ENCODE measurements at places on chromosomes 1 and 21.

GRCh38 chr1:31064718-31065309 lies 703 bp downstream of the PUM1 start:
- peak; percentile 20 for DNase-seq

GRCh38 chr1:220552672-220553260 lies 24.8 kb downstream of the MARK1 start:
- DNase-seq, result no peak

DNA sequence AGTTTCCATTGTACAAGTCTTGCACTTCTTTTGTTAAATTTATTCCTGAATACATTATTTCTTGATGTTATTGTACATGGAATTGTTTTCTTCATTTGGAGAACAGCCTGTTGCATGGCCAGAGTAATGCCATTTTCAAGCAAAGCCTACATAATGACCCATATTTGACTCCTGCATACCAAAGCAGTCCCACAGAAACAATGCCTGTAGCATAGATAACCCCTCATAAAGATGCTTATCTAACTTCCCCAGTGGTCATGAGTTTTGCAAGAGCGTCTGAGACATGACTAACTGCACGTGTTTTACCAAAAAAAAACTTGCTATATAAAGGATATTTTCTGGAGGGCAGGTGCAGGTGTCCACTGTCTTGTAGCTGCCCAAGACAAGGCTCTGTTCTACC lies 30.3 kb upstream of the RLF start:
- DNase-seq, result no peak

DNA sequence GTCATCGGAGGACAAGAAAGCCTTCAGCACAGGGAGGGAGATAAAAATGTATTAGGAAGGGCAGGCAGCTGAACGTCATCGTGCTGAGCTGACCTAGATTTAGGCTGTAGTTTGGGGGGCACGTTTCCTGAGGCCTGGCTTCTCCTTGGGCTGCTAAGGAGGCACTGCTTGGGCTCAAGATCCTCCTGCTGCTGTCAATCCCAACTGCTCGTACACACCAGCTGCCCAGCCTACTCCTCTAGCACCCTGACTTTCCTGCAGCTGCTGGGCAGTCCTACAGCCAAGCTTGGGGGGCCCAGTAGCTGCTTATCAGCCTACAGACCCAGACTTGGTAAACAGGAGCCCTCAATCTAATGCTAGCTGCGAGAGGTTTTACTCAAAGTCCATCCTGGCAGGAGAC lies 6.2 kb downstream of the TMEM35B start:
- no peak for DNase-seq

DNA sequence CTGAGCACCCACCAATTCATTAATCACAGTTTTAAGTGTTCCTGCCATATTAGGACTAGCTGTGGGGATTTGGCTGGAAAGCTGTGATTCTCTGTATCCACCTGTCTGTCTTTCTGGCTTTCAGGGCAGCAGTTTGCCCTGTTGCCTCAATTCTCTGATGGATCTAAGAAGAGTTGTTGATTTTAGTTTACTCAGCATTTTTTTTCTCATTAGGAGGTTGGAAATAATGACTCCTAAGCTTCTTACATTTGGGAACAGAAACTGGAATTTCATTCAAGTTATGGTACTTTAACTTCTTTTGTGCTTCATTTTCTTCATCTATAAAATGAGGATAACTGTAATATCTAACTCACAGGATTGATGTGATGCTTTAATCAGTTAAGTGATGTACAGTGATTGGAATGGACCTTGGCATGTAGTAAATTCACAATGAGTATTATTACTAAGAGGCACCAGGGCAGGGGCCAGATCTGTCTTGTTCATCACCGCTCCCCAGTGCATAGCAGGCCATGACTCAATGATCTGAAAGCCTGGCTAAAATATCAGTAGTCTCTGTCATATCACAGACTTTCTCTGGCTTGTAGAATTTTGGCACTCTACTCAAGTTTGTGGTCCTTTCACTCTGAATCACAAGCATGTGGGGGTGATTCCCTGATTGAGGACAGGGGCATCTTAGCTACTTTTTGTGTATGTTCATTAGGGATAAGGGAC lies 51.4 kb upstream of the GREM2 start:
- DNase-seq, result no peak

DNA sequence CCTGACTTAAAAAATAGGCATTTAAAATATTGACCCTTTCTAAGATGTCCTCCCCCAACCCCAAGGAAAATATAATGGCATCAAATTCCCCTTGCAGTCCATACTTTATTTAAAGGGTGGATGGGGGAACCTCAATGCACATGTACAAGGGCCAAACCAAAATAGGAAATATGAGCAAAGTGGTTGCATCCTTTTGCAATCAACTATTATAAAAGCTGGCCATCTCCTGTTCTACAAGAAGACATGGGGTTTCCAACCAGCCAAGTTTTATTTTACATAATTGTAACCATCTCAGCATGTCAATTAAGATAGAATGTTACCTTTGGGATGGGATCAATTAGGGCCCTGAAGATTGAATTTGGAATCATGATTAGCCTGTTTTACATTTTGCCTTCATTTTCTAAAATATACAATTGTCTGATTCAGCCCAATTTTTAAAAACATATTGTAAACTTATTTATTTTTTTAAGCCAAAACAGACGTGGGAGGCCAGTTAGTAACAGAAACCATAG lies 146.7 kb upstream of the NFIA start:
- DNase-seq, result no peak

DNA sequence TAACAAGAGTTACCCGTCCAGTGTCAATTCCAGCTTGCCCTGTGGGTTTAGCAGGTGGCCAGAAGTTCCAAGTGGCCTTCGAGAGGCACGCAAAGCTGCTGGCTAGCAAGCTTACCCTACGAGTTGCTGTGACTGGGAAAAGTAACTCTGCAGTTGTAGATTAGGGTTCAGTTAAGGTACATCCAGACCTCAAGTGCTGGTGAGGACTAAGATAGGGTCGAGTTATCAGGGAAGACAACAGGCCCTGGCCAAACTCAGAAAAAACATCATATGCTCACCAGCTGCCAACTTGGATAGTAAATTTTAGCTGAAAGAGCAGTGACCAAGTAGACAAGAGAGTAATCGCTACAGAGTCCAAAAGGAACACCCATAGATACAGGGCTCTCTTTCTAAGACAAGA lies 27.7 kb upstream of the LRRC7 start:
- DNase-seq, result no peak

GRCh38 chr1:237146241-237146640 lies 104.3 kb downstream of the RYR2 start:
- peak; percentile 43 for DNase-seq

DNA sequence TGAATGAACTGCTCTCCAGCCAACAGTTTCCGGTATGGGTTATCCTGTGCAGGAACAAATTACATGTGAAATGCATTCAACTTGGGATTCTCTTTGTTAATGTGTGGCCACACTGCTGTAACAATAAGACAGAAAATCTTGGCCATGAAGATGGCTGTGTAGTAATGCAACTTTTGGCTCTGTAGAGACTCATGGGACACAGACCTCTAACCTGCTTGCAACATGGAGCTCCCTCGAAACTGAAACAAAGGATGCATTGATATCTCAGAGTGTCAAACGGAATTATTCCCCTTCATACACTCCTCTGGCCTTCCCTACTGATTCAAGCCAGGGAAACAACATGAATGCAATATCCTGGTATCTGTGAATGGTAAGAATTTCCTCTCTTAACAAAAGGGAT lies 559.3 kb upstream of the ZRANB2 start:
- no peak for DNase-seq

- peak; percentile 84 for DNase-seq
Measured at GRCh38 chr1:26408604-26409003, 2.0 kb upstream of the LIN28A start.

- DNase-seq, result peak; percentile 33
Measured at GRCh38 chr1:245079021-245079609, 75.7 kb upstream of the KIF26B start.

GRCh38 chr1:192530254-192530653 lies 45.3 kb upstream of the RGS1 start:
- DNase-seq, result no peak

DNA sequence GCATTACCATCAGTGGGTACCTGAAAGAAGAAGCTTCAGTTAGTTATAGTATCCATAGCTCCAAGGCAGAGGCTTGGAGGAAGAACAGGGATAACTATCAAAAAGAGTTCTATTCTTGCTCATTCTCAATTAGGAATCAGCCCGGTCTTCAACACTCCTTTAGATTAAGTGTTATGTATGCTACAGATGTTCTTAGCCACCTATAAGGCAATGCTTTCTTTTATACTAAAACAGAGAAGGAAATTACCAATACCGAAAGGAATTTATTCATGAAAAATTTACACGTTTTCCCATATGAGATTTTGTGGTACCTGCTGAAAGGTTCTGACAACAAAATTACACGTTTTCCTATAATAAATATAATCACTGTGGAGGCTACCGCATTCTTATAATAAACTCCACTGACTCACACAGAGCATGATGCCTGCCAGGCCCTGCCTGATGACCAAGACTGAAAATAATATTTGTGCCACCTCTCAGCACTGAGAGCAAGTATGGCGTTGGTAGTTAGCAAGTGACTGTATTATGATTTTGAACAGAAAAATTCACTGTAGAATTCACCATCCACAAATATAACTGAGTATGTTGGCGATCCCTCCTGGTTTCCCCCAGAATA lies 58.3 kb downstream of the APP start:
- no peak for DNase-seq

- no peak for DNase-seq
Measured at GRCh38 chr1:236895665-236896387, 100.7 kb downstream of the MTR start.

Data from right renal pelvis (tissue), 4 donors.